ENCODE measurements at places on chromosomes 11 and 22. TPM values are rescaled to one million over a fixed set of nuclear protein-coding genes. Genes with fewer than 3 reads are reported as not detected.

DNA sequence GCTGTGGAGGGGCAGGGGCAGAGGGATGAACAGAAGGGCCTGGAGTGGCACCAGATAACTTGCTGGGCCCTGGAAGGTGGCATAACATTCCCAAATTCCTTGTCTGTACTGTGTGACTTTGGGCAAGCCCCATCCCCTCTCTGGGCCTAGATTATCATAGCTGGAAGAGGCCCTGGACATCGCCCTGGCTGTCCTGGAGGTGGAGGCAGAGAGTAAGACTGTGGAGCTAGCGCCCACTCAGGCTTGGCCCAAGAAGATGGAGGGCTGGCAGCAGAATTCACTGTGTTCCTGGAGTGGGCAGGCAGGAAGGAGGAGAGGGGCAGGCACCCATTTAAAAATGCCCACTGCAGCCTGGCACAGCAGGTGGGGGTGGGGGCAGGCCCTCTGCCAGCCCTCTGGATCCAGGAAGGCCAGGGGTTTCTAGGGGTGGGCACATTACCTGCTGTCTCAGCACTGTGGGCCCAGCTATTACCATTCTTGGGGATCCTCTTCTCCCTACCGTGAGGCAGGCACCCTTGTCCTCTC, 22.6 kb downstream of the ARHGEF17 start:
- H3K36me3 ChIP-seq = no peaks in the 10 kb centered on the region
- H3K27me3 ChIP-seq = no peaks in the 10 kb centered on the region
- H3K4me3 ChIP-seq = no peak overlapping the region
- DNase-seq = no peak
- peak overlapping the region; percentile 57 for H3K27ac ChIP-seq

GRCh38 chr22:21719024-21719423, 16.6 kb downstream of the YPEL1 start:
- no peaks in the 10 kb centered on the region for H3K27me3 ChIP-seq
- H3K4me1 ChIP-seq = peaks cover 6% of the 10 kb centered on the region
- no peak overlapping the region for H3K27ac ChIP-seq
- DNase-seq = no peak

DNA sequence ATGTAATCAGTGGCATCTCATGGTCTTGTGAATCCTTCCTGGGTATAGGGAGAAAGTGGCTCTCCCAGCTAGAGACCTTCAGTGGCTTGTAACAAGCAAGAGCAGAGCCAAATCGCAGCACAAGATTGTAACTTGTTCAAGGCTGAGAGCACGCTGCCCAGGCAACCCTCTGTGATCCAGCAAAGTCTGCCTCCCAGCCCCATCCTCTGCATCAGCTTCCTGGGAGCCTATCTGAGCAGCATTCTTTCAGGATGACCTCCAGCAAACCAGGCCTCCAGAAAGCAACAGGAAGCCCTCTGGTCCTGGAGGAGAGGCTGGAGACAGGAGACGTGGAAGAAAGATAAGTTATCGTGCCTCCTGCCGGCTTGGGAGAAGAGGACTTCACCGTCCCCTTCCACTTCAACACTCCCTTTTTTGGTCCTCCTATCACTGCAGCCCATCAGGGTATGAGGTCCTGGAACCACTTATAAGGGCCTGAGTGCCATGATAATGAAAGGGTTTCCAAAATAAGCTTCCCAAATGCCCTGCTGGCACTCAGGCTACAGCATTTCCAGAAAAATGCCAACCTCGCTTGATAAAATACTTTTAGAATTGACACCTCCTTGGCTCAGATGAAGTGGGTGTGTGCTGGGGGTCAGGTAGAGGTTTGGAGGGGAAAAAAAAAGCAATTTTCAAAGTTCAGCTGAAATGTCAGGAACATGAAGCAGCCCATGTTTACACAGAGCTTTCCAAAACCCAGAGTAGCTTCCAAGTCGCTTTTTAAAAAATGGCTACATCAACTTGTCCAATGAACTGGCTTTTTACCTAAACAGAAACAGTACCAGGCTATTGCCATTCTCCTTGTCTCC, 80.2 kb downstream of the PLEKHA7 start:
- H3K27me3 ChIP-seq = no peaks in the 10 kb centered on the region
- no peak overlapping the region for H3K27ac ChIP-seq
- H3K36me3 ChIP-seq = no peaks in the 10 kb centered on the region
- DNase-seq = no peak
- no peak overlapping the region for H3K4me3 ChIP-seq

- no peaks in the 10 kb centered on the region for H3K27me3 ChIP-seq
- H3K27ac ChIP-seq = no peak overlapping the region
- H3K36me3 ChIP-seq = peaks cover 5% of the 10 kb centered on the region
- H3K4me1 ChIP-seq = no peaks in the 10 kb centered on the region
- H3K4me3 ChIP-seq = no peak overlapping the region
These were observed 5.3 kb upstream of the NHERF4 start for GRCh38 chr11:119179983-119180382.

- H3K36me3 ChIP-seq = peaks cover 47% of the 10 kb centered on the region
- peaks cover 88% of the 10 kb centered on the region for H3K4me1 ChIP-seq
- peak overlapping the region; percentile 90 for H3K27ac ChIP-seq
- DNase-seq = no peak
These were observed 40.8 kb upstream of the PPARA start for GRCh38 chr22:46109474-46110003.

- H3K4me3 ChIP-seq = no peak overlapping the region
- no peaks in the 10 kb centered on the region for H3K36me3 ChIP-seq
- DNase-seq = no peak
- H3K27me3 ChIP-seq = no peaks in the 10 kb centered on the region
- no peak overlapping the region for H3K27ac ChIP-seq
- no peaks in the 10 kb centered on the region for H3K4me1 ChIP-seq
These were observed 236.8 kb upstream of the PITPNB start for GRCh38 chr22:28155808-28156207.

- H3K4me1 ChIP-seq = no peaks in the 10 kb centered on the region
- no peaks in the 10 kb centered on the region for H3K27me3 ChIP-seq
- no peak overlapping the region for H3K27ac ChIP-seq
These were observed 586.7 kb upstream of the CHORDC1 start for GRCh38 chr11:90809581-90809980.

DNA sequence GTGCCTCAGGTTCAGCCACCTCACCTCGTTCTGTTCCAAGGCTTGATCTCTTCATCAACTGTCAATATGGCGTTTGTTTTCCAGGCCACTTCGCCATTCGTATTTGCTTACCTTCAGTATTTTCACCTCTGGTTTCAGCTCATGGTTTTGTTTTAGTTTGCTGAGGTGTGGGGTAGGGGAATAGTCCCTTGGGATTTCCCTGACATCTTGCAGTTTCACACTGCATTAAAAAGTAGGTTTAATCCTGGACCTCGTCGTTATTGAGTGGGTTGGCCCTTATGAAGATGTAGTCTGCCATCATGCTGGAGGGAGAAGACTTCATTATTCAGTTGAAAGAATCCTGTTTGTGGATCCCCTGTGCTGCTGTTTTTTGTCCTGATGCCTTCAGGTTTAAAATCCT, 46.0 kb downstream of the C11orf91 start:
- H3K27ac ChIP-seq = no peak overlapping the region
- no peak overlapping the region for H3K4me3 ChIP-seq
- no peaks in the 10 kb centered on the region for H3K27me3 ChIP-seq
- H3K36me3 ChIP-seq = no peaks in the 10 kb centered on the region
- no peaks in the 10 kb centered on the region for H3K4me1 ChIP-seq
- no peak for DNase-seq

DNA sequence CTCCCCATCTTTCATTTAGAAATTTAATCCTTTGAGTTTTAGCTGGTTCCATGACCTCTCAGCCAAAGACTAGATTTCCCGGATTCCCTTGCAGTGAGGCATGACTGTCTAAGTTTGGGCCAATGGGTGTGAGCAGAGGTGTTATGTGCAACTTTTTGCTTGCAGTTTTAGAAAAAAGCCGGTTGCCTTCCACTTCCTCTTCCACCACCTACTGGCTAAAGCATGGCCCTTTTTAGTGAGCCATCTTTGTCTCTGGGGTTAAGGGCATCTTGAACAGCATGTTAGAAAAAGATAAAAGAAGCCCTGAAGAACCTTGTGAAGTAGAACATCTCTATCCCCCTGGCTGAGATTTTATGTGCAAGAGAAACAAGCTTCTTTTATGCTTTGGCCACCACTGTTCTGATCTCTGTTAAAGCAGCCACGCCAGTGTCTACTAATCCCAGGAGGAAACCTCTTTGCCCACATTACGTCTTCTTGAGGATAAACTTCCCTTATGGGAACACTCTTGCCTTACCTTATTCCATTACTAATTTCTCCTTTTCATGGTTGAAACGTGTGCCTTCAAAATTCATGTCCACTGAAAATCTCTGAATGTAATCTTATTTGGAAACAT, 279.9 kb downstream of the TENM4 start:
- no peaks in the 10 kb centered on the region for H3K4me1 ChIP-seq
- H3K36me3 ChIP-seq = no peaks in the 10 kb centered on the region
- H3K27me3 ChIP-seq = no peaks in the 10 kb centered on the region
- H3K27ac ChIP-seq = no peak overlapping the region
- no peak for DNase-seq

DNA sequence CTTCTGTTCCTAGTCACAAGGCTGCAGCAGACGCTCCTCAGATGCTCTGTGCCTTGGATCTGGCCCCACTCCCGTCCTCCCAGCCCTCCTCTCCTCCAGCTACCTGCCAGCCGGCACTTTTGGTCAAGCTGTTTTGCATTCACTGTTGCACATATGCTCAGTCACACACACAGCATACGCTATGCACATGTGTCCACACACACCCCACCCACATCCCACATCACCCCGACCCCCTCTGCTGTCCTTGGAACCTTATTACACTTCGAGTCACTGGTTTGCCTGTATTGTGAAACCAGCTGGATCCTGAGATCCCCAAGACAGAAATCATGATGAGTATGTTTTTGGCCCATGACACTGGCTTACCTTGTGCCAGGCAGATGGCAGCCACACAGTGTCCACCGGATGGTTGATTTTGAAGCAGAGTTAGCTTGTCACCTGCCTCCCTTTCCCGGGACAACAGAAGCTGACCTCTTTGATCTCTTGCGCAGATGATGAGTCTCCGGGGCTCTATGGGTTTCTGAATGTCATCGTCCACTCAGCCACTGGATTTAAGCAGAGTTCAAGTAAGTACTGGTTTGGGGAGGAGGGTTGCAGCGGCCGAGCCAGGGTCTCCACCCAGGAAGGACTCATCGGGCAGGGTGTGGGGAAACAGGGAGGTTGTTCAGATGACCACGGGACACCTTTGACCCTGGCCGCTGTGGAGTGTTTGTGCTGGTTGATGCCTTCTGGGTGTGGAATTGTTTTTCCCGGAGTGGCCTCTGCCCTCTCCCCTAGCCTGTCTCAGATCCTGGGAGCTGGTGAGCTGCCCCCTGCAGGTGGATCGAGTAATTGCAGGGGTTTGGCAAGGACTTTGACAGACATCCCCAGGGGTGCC, 109.8 kb downstream of the BCR start:
- DNase-seq = peak; percentile 71
- H3K27me3 ChIP-seq = no peaks in the 10 kb centered on the region
- peak overlapping the region; percentile 33 for H3K27ac ChIP-seq
- H3K4me1 ChIP-seq = peaks cover 14% of the 10 kb centered on the region
- peaks cover 48% of the 10 kb centered on the region for H3K36me3 ChIP-seq

GRCh38 chr11:96317985-96318384, 25.0 kb downstream of the MAML2 start:
- no peaks in the 10 kb centered on the region for H3K36me3 ChIP-seq
- no peaks in the 10 kb centered on the region for H3K27me3 ChIP-seq
- H3K4me1 ChIP-seq = peaks cover 29% of the 10 kb centered on the region

- no peaks in the 10 kb centered on the region for H3K4me1 ChIP-seq
- H3K36me3 ChIP-seq = no peaks in the 10 kb centered on the region
- no peak overlapping the region for H3K27ac ChIP-seq
These were observed 217.0 kb downstream of the DYNC2H1 start for GRCh38 chr11:103326070-103326794.

GRCh38 chr22:46084376-46084775, 66.0 kb upstream of the PPARA start:
- peak overlapping the region; percentile 14 for H3K4me3 ChIP-seq
- H3K4me1 ChIP-seq = peaks cover 80% of the 10 kb centered on the region
- H3K27ac ChIP-seq = peak overlapping the region; percentile 99
- H3K36me3 ChIP-seq = peaks cover 20% of the 10 kb centered on the region

DNA sequence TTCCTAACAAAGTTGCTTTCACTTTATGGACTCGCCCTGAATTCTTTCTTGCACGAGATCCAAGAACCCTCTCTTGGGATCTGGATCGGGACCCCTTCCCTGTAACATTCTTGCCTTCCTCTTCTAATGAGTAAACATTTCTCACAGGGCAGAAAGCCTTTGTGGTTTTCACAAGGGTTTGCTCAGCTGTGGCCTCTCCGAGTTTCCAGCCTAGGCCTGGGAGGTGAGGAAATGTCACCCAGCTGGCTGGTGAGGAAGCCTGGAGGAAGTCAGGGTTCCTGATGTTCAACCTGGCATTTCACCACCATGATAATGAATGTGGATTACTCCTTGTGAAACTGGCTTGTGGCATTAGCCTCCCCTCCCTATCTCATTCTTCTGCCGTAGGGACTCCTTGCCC, 224.9 kb downstream of the DSCAML1 start:
- no peaks in the 10 kb centered on the region for H3K27me3 ChIP-seq
- DNase-seq = no peak
- H3K4me3 ChIP-seq = no peak overlapping the region
- H3K36me3 ChIP-seq = no peaks in the 10 kb centered on the region
- no peaks in the 10 kb centered on the region for H3K4me1 ChIP-seq
- no peak overlapping the region for H3K27ac ChIP-seq

- no peak for DNase-seq
- peaks cover 11% of the 10 kb centered on the region for H3K27me3 ChIP-seq
- no peaks in the 10 kb centered on the region for H3K4me1 ChIP-seq
These were observed 16.2 kb upstream of the PVALB start for GRCh38 chr22:36833073-36833472.

GRCh38 chr11:110318638-110319404, 22.4 kb upstream of the RDX start:
- H3K36me3 ChIP-seq = no peaks in the 10 kb centered on the region
- H3K27ac ChIP-seq = no peak overlapping the region
- peaks cover 5% of the 10 kb centered on the region for H3K4me1 ChIP-seq
- no peak overlapping the region for H3K4me3 ChIP-seq
- H3K27me3 ChIP-seq = no peaks in the 10 kb centered on the region

DNA sequence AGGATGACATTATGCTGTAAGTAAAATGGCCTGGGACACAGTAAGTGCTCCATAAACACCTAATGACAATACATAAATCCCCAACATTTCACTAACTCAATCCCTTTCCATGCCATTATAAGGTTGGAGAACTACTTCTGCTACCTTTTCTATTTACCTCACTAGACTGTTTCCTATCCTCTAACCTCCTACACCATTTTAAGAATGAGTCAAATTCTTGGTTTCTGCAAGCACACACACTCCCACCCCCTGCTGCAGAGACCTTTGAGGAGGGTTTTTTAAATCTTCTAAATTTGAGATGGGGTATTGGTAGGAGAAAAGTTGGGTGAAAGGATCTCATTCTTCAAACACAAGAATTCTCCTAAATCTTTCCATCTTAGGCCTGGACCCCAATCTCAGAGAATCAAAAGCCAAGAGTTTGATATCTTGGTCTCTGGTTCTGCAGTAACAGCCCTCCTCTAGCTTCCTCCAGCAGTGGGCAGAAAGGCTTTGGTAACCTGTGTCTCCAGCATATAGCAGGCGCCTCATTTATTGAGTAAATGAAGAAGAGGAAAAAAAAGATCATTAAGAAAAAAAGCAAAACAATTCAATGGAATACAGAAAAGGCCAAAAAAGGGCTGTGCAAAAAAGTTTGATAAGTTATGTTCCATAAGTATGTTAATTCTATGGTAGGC, 42.3 kb downstream of the SYTL2 start:
- no peak for DNase-seq
- no peak overlapping the region for H3K4me3 ChIP-seq
- no peaks in the 10 kb centered on the region for H3K36me3 ChIP-seq
- no peaks in the 10 kb centered on the region for H3K4me1 ChIP-seq
- no peak overlapping the region for H3K27ac ChIP-seq

KIF18A gene
- 2.6 TPM for total RNA-seq

RIN1 gene
- 0.58 TPM for total RNA-seq

SLC15A3 gene
- total RNA-seq = 13.4 TPM

RHOG gene
- 14.6 TPM for total RNA-seq

CLDN5 gene
- total RNA-seq = 36.5 TPM

IRAG1 gene
- 28.1 TPM for total RNA-seq

AQP11 gene
- total RNA-seq = 0.72 TPM

GAS2L1 gene
- 53.6 TPM for total RNA-seq

OR4D5 gene
- not detected for total RNA-seq
